ENCODE measurements at places on chromosomes 5 and 9.

GRCh38 chr9:4305065-4305985 is 5.5 kb upstream of the GLIS3 start:
- no peak for DNase-seq

GRCh38 chr9:27365707-27366376 is 68.9 kb upstream of the EQTN start:
- DNase-seq: no peak

DNA sequence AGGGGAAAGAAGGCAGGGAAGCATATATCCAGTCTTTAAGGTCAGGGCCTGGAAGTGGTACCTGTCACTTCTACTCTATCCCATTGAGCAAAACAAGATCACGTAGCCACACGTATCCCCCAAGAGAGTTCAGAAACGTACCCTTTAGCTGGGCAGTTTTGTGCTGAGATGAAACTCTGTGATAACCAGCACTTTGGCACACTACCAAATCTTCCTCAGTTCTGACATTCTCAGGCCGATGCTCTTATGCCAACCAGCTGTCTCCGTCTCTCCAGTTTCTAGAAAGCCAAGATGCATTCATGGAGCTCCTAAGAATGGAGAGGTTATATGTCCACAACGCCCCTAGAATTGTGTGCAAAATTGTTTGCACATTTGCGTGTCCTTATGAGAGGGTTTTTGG is 176.6 kb upstream of the MSX2 start:
- DNase-seq: no peak

DNA sequence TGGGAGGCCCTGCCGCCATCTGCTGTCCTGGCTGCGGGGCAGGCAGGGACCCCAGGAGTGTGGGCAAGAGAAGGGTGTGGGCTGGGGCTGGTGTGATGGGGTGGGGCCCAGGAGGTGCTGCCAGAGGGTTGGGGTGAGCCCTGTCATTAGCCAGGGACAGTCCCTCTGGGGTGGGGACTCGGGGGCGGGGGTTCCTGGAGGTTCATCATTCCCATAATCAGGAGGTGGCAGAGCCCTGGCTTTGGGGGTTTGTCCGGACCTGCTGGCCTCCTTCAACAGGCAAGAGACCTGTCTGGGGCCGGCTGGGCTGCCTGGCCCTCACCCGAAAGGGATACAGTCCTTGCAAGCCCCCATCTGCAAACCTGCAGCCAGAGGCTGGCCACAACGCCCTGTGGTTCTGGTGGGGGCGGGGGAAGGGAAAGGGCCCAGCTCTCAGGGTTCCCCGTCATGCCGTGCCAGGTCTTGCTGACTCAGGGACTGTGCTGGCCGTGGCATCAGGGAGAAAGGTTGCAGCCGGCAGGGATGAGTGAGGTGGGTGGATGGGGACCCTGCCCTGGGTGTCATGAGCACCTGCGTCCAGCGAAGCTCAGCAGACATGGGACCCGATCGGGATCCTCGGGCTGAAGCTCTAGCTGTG is 65.2 kb downstream of the MRPL36 start:
- no peak for DNase-seq

DNA sequence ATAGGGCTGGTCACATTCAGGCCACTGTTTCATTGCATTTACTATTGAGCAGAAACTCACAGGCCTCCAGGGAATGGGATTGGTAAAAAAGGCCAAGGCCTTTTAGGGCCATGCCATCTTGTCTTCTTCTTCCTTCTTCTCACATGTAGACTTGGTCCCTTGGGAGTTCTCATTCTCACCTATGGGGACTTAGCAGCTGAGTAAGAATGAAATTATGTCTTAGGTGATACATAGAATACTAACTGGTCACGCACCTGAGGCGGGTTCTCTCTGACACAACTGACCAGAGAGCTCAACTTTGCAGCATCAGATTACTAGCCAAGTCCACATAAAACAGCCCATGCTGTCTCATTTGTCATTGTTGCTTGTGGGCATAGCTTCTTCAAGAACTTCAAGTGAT is 641.8 kb downstream of the EFNA5 start:
- no peak for DNase-seq

DNA sequence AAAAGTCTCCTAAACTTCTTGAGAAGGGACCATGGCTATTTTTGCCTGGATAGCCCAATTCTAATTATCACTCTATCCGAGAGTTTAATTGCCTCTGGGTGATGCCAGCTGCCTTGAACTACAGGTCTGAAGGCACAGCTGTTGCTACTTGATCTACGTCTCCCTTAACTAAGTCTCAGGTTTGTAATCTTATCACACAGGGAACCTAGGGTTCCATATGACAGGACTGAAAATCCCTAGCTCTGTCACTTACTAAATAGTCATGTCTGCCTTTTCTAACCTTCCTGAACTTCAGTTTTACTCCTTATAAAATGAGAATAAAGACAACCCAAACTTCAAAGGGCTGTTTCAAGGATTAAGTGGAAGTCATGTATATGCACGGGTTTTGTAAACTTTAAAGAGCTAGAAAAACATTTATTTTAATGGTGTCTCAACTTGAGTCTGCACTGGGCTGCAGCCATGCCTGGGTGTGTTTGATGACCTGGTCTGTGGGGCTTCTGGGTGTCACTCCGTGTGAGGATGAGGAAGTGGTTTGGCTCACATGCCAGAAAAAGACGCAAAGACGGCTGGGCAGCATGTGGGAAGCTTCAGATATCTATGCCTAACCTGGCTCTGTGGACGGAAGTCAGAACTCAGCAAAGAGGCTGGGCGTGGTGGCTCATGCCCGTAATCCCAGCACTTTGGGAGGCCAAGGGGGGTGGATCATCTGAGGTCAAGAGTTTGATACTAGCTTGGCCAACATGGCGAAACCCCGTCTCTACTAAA is 129.3 kb upstream of the SLC44A1 start:
- no peak for DNase-seq

DNA sequence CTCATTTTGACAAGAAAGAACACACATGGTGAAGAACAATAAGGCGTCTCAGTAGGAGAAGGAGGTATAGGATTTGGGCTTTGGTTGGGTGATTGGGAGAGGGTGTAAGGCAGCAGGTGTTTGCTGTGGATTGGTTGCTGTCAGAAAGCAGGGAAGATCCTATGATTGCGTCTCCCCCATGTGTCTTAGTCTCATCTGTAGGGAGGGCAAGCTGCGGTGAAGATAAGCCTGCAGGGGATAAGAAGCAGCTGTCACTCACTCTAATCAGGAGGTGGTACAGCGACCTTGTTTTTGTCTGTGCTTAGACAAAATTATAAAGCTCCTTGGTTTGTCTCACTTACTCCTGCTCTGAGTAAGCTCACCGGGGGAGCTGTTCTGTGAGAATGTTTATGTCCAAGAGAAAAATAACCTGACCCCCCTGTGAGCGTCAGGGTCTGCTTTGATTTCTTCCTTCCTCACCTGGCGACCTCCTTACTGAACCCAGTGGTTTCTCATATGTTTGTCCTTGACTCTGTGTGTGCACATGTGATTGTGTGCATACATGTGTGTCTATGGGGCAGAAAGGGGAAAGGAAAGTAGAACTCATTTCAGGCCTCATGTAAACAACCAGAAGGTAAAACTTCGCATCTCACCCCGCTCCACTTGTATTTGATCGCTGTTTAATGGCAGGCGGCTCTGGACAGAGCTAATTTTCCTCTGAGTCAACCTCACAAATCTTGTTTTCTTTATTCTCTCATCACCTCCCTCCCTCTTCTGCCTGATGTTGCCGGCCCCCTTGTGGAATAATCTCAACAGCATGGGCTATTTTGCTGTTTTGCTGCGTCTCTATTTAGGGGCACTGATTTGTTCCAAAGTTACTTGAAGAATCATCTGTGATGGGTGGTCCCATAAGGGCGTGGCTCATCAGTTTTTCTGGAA is 105.6 kb downstream of the TENT4A start:
- DNase-seq: no peak

DNA sequence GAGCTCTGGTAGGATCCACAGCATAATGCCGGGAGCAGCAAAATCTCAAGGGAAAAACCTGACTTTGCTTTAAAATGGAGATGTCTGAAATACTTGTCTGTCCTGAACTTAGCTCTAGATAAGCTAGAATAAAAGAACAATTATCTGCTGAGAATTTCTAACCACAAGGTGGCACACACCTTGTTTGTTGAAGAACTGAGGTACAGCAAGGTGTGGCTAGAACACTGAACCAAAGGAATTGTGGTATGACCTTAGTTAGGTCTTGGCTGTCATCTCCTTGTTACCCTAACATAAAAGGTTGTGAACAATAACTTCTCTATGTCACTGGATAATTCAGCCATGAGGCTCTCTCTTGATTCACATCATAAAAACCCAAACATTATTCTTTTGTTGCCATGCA is 72.3 kb upstream of the ANXA1 start:
- DNase-seq: no peak

GRCh38 chr5:146548781-146549449 is 32.9 kb upstream of the GPR151 start:
- DNase-seq: no peak

- DNase-seq: no peak
These were observed 21.8 kb downstream of the IL9 start for GRCh38 chr5:135873831-135874230.

GRCh38 chr5:181261320-181262049 is 542 bp upstream of the TRIM52 start:
- peak; percentile 70 for DNase-seq

- no peak for DNase-seq
These were observed 64.5 kb downstream of the C9orf152 start for GRCh38 chr9:110143485-110143884.

DNA sequence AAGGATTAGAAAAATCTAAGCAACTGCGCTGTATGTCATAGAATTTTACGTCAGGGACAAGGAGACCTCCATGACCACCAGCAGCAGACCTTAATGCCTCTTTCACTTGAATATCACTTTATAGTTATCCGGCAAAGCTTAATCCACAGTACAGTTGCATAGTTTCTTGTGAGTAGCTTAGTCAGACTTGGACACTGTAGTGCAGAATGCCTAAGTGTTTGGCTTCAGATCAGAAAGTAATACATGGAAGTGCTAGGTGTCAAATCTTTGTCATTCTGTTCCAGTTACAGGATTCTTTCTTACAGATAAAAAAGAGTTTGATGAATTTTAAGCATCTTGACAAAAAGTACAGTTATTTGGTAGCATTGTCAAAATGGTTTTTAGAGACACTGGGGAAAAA is 239.9 kb upstream of the PAPPA start:
- DNase-seq: no peak

DNA sequence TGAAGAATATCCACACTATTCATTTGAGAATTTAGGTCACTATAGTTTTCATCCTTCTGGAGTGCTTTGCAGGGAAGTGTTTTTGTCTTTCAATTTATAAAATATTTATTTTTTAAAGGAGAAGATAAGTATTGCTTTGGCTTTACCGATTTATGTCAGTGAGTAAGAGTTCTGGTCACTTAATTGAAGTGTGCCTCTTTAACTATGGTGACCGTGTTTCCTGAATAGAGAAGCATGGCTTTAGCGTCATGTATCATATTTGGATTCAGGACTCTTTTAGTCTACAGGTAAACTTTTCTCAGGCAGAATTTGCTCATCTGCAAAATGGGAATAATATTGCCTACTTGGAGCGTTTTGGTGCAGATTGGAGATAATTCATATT is 902 bp downstream of the BDP1 start:
- no peak for DNase-seq

GRCh38 chr9:109052416-109052815 is 39.1 kb upstream of the CTNNAL1 start:
- DNase-seq: no peak

Measured in H9 (cell line).